ENCODE measurements at places on chromosomes 7 and 10.

GRCh38 chr7:33793616-33794015, 111.7 kb upstream of the BMPER start:
- no peak overlapping the region for H3K4me3 ChIP-seq
- H3K27me3 ChIP-seq: peaks cover 7% of the 10 kb centered on the region
- no peak for DNase-seq

GRCh38 chr10:94000638-94001415, 7.1 kb downstream of the PLCE1 start:
- H3K27me3 ChIP-seq: no peaks in the 10 kb centered on the region
- H3K4me3 ChIP-seq: no peak overlapping the region
- H3K4me1 ChIP-seq: no peaks in the 10 kb centered on the region
- no peak for DNase-seq
- H3K36me3 ChIP-seq: no peaks in the 10 kb centered on the region
- no peak overlapping the region for H3K27ac ChIP-seq

DNA sequence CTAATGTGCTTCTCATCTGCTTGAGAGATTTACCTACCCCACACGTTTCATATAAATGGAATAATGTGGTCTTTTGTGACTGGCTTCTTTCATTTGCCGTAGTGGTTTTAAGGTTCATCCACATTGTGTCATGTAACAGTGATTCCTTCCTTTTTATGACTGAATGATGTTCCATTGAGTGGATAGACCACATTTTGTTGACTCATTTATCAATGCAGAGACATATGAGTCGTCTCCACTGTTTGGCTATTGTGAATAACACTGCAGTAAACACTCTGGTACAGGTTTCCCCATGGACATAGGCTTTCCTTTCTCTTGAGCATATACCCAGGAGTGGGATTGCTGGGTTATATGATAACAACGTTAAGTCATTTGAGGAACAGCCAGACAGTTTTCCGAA, 2.0 kb upstream of the AOC1 start:
- H3K27ac ChIP-seq: no peak overlapping the region
- H3K36me3 ChIP-seq: no peaks in the 10 kb centered on the region
- DNase-seq: no peak
- H3K4me3 ChIP-seq: no peak overlapping the region
- H3K27me3 ChIP-seq: peaks cover 26% of the 10 kb centered on the region

DNA sequence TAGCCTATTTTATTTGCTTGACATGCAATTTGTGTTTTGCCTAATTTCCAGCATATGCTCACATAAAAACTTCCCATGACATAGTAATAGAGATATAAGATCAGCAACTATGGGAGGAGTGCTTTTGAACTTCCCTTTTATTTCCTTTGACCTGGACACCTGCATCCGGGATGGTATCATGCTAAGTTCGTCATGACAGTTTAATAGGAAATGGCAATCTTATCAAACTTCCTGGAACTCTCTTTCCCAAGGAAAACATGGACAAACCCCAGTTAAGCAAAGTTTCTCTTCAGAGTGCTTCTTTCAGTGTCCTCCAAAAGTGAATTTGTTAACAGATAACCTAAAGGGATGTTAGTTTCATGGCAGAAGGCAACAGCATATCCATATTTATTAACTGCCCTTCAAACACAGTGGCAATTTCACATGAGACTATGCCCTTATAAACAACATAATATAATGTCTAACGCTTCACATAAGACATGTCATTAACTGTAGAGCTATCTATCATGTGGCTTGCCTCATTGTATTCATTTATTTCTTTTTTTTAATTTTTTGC, 474.7 kb upstream of the SEMA3A start:
- no peak overlapping the region for H3K4me3 ChIP-seq
- H3K36me3 ChIP-seq: no peaks in the 10 kb centered on the region
- H3K27ac ChIP-seq: no peak overlapping the region

- no peaks in the 10 kb centered on the region for H3K27me3 ChIP-seq
- no peaks in the 10 kb centered on the region for H3K4me1 ChIP-seq
- H3K36me3 ChIP-seq: no peaks in the 10 kb centered on the region
- no peak for DNase-seq
- H3K27ac ChIP-seq: no peak overlapping the region
Observed at GRCh38 chr7:4816419-4817080, 41.1 kb downstream of the AP5Z1 start.

DNA sequence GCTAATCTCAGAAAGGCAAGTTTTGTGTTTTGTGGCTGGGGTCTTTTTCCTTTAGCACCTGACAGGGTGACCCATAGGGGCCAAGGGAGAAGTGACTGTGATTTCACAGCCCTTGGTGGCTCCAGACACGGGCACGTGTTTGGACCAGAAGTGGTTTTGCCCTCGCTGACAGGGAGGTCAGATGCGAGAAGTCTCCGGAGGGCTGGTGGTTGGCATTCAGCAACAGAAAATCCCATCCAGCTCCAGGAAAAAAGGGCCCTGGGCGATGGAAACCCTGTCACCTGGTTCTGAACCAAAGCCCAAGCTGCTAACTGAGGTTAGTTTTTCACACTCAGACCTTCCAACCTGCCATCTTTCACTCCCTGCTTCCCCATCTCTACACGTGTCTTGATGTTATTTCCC, 272.9 kb downstream of the TRIL start:
- no peak for DNase-seq
- no peak overlapping the region for H3K27ac ChIP-seq
- no peak overlapping the region for H3K4me3 ChIP-seq
- 0 out of 2 replicates have a peak, but pooled peaks cover 3% of the 10 kb centered on the region for H3K27me3 ChIP-seq
- H3K36me3 ChIP-seq: no peaks in the 10 kb centered on the region

- H3K27me3 ChIP-seq: no peaks in the 10 kb centered on the region
- DNase-seq: no peak
- H3K4me3 ChIP-seq: no peak overlapping the region
- no peaks in the 10 kb centered on the region for H3K4me1 ChIP-seq
Observed at GRCh38 chr7:98203261-98203963, 7.8 kb upstream of the BHLHA15 start.

GRCh38 chr10:17365402-17365801, 89.0 kb downstream of the ST8SIA6 start:
- no peak overlapping the region for H3K4me3 ChIP-seq
- no peak overlapping the region for H3K27ac ChIP-seq
- peaks cover 5% of the 10 kb centered on the region for H3K4me1 ChIP-seq

GRCh38 chr7:44484482-44485313, 5.8 kb downstream of the NUDCD3 start:
- H3K4me3 ChIP-seq: no peak overlapping the region
- H3K27me3 ChIP-seq: no peaks in the 10 kb centered on the region
- peaks cover 57% of the 10 kb centered on the region for H3K36me3 ChIP-seq

DNA sequence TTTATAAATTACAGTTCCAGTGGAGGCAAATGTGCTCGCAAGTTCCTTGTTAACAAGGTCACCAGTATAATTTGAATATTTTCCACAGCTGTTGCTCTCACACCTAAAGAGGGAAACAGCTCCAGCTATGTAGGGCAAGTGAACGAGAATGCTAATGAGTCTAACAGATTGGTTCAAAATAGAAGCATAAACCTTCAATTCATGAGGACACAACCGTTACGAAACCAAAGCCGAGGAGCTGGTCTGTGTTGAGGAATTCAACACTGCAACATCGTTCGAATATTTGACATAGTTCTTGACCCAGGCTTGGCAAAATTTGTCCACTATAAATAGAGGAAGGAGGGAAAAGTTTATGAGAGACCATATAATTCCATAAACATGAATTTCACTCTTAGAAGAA, 161.3 kb downstream of the KLF6 start:
- H3K36me3 ChIP-seq: no peaks in the 10 kb centered on the region
- DNase-seq: no peak
- no peaks in the 10 kb centered on the region for H3K4me1 ChIP-seq
- no peak overlapping the region for H3K4me3 ChIP-seq
- H3K27me3 ChIP-seq: no peaks in the 10 kb centered on the region

DNA sequence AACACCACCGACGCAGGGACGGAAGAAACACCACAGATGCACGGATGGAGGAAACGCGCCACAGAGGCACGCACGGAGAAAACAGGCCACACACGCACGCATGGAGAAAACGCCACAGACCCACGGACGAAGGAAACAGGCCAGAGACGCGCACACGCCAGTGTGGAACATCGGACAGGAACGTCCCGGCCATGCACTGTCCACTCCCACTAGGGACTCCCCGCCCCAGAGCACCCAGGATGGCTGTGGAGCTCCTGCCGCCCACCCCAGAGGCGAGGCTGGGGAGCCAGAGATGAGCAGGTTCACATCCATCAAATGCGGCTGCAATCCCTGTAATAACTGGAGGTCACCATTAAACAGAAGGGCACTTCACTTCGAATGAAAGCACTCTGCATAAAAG, 17.3 kb downstream of the DIP2C start:
- DNase-seq: no peak
- no peaks in the 10 kb centered on the region for H3K4me1 ChIP-seq

DNA sequence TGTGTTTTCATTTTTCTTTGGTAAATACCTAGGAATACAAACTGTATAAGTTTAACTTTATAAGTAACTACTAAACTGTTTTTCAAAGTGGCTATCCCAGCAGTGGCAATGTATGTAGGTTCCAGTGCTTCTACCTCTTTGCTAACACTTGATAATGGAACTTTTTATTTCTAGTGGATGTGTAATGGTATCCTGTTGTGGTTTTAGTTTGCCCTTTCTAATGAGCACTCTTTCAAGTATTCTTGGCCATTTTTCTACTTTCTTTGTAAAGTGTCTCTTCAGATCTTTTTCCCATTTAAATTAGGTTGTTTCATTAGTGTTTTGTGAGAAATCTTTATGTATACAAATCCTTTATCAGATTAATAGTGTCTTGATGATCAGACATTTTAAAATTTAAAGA, 4.6 kb downstream of the KIF20B start:
- no peak overlapping the region for H3K4me3 ChIP-seq
- DNase-seq: no peak
- peaks cover 13% of the 10 kb centered on the region for H3K4me1 ChIP-seq
- no peak overlapping the region for H3K27ac ChIP-seq
- H3K27me3 ChIP-seq: no peaks in the 10 kb centered on the region

DNA sequence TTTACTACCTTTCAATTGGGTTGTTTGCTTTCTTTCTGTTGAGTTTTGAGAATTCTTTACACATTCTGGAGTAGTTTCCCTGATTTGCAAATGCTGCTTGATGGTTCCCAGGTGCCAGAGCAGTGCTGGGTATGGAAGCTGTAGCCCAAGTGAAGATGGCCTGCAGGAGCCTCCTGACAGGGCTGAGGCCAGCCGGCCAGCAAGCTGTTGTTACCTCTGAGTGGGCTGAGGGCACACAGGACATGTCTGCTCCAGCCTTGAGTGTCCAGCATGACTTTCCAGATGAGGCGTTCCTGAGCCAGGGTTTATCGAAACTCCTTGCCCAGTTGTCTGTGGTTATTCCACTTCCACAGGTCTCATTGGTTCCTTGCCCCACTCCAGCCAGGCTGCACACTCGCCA, 164.6 kb upstream of the TNS3 start:
- H3K27me3 ChIP-seq: no peaks in the 10 kb centered on the region
- H3K4me1 ChIP-seq: no peaks in the 10 kb centered on the region
- H3K36me3 ChIP-seq: no peaks in the 10 kb centered on the region
- no peak overlapping the region for H3K27ac ChIP-seq
- DNase-seq: no peak

GRCh38 chr10:71255808-71256660, 43.7 kb downstream of the UNC5B start:
- no peaks in the 10 kb centered on the region for H3K36me3 ChIP-seq
- peak; percentile 56 for DNase-seq
- H3K27me3 ChIP-seq: no peaks in the 10 kb centered on the region
- peak overlapping the region; percentile 31 for H3K4me3 ChIP-seq
- peaks cover 56% of the 10 kb centered on the region for H3K4me1 ChIP-seq
- peak overlapping the region; percentile 38 for H3K27ac ChIP-seq

- no peak overlapping the region for H3K27ac ChIP-seq
- H3K4me1 ChIP-seq: peaks cover 4% of the 10 kb centered on the region
- no peak for DNase-seq
- no peaks in the 10 kb centered on the region for H3K36me3 ChIP-seq
- 0 out of 2 replicates have a peak, but pooled peaks cover 3% of the 10 kb centered on the region for H3K27me3 ChIP-seq
- no peak overlapping the region for H3K4me3 ChIP-seq
Observed at GRCh38 chr7:159007364-159007995, 137.2 kb downstream of the VIPR2 start.

DNA sequence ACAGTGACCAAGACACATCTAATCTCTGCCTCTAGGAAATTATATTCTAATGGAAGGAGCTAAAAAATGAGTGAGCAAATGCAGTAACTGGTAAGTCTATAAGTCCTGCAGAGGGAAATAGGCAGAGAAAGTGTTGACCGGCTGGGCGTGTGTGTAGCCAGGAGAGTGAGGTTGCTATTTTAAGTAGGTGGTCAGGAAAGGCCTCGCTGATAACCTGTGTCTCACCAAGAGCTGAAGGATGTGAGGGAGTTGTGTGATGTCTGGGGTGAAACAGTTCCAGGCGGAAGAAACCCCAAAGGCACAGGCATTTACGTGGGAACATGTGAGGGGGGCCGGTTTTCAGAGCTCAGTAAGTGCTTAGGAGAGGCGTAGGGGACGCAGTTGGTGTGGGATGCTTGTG, 54.8 kb downstream of the BAMBI start:
- no peak for DNase-seq
- H3K4me1 ChIP-seq: peaks cover 11% of the 10 kb centered on the region
- no peak overlapping the region for H3K27ac ChIP-seq
- no peaks in the 10 kb centered on the region for H3K36me3 ChIP-seq

DNA sequence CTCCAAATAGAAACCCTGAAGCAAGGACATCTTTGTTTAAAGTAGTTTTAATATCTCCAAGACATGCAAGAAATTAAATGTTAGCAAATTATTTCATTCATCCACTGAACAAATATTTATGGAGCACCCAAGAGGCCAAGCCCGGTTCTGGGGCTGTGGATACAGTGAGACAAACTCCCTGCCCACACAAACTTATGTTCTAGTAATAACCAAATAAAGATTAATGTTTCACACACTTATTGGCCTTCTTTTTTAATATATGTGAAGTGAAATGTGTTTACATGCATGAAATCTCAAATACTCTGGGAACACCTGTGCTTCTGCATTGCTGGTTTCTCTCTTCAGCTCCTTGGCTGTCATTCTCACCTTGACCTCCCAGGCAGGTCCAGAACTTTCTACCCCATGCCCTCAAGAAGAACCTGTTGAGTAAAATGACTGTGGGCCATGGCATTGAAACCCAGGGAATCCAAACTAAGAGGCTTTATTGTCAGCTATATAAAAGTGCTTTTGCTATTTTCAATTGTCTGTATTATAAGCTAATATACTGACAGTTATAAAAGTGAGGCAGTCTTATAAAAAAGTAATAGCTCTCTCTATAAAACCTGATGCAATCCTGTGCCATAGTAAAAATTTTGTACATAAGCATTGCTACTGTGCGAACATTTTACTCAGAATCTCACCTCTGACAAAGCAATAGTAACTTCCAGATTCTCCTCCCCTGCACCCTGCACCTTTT, 43.7 kb downstream of the SVIL start:
- H3K27me3 ChIP-seq: no peaks in the 10 kb centered on the region
- DNase-seq: no peak
- H3K36me3 ChIP-seq: no peaks in the 10 kb centered on the region
- H3K4me3 ChIP-seq: no peak overlapping the region
- peaks cover 11% of the 10 kb centered on the region for H3K4me1 ChIP-seq

DNA sequence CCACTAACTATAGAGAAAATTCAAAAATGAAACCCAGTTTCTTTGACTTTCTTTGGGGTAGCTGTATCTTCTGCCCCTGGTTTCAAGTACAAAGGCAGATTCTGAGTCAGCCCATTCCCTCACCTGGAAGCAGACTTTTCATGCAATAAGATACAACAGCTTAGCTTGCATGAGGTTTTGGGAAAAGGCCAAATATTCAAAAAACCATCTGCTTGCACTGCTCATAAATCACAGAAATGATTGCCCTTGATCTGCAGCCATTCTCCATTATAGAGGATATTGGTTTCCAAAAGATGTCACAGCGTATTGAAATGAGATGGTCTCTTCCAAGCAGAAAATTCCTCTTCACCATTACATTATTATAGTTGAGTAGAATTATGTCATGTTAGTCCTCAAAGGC, 354.0 kb downstream of the PHF14 start:
- H3K27me3 ChIP-seq: peaks cover 5% of the 10 kb centered on the region
- no peaks in the 10 kb centered on the region for H3K36me3 ChIP-seq
- DNase-seq: no peak
- no peaks in the 10 kb centered on the region for H3K4me1 ChIP-seq

All from HCT116 (cell line).